ENCODE measurements at places on chromosomes 1 and 21.

- DNase-seq: no peak
These were observed 21.3 kb downstream of the SLC45A1 start for GRCh38 chr1:8339203-8339600.

DNA sequence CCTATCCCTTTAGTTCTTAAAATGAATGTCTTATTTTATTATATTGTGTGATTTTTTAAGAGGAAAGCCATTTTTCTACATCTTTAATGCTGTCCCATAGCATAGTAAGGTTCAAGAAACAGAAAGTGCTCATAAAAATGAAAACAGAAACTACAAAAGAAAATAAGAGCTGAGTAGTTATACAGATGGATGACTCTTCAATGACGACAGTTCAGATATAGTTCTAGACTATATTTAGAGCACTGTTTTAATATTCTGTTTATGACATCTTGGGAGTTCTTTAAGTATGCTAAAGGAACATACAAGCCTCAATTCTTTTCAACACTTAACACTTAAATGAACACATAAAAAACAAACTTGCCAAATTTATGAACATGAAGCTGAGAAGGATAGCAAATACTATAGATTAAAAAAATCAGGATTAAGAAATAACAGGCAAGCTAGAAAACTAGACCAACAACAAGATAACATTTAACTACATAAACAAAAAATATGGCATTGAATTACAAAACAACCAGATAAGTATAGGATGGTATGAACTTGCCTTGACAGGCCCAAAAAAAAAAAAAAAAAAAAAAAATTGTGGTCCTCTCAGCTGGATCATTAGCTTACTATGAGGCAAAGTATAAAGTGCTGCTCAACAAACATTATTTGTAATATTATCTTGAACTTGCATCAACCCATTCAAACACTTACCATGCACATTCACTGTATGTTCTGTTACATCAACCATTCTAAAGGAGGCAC lies 87.9 kb downstream of the ZZZ3 start:
- DNase-seq: no peak

DNA sequence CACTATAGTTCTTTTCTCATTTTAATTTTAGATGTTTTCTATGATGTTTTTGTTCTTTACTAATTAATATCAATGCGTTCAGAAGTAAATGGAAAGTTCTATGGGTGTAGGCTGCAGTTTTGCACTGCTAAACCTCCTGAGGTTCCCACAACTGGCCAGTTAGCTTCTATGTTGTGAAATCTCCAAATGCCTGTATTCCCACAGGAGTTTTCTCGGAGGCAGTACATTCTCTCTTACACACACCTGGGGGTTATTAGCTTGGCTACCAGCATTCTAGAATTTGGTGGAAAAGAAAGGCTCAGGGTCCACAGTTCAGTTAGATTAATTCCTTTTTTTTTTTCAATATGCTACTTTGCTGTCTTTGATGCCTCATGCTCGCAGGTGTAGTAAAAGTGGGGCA lies 216.9 kb upstream of the NRIP1 start:
- peak; percentile 72 for DNase-seq

GRCh38 chr1:206887701-206888100 lies 9.5 kb upstream of the IL24 start:
- no peak for DNase-seq

DNA sequence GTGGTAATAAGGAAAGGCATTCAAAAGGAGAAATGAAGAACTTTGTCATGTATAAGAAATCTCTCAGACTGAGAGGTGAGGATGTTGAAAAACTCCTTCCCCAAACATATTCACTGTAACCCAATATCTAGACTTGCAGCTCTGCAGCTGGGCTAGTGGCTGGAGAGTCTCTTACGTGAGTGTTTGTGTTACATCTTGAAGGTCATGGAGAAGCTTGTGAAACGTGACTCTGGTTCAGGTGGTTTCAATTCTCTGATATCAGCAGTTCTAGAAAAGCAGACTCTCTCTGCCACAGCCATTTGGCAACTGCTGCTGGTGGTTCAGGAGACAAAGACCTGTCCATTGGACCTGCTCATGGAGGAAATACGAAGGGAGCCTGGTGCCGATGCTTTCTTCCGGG lies 55.0 kb upstream of the EPHA8 start:
- DNase-seq: no peak

DNA sequence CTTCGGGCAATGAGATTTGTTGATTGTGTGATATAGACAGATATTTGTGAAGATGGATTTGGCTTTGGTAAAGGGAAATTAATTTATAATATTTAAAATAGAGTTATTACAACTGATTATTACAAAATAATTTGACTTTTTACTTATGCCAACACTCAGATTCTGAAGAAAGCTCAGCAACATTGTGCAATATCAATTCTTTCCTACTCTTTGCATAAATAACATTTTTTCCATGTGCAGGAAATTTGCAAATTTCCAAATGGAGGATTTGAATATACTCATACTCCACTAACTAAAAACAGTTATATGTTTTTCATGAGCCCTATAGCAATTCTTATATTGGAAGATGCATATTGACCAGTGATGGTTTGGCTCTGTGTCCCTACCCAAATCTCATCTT lies 676.4 kb upstream of the ADAMTS5 start:
- no peak for DNase-seq

DNA sequence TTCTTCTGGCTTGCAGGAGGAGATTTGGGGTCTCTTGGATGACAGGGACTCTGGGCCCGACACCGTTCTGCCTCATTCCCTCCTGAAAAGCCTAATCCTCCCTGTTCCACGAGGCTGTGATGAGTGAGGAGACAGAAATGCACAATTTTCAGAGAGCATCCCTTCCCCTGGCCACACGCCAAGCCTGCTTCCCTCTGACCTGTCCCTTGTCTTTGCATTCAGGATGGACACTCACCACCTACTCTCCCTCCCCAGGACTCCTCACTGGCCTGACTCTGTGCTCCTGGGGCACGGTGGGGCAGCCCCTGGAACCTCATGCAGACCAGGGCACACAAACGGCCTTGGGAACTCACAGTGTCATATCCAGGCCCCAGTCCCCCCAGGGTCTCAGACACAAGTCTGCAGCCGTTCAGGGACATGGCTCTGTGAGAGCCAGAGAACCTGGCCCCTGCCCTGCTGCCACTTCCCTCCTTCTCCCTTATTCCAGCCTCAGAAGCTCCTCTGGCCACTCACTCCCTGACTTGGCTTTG lies 3.5 kb upstream of the PRAMEF12 start:
- DNase-seq: no peak

GRCh38 chr1:23704834-23705495 lies 13.4 kb downstream of the RPL11 start:
- no peak for DNase-seq

GRCh38 chr1:159121526-159121925 lies 45.0 kb upstream of the AIM2 start:
- no peak for DNase-seq

- no peak for DNase-seq
These were observed 876 bp downstream of the MOB3C start for GRCh38 chr1:46615735-46616134.

DNA sequence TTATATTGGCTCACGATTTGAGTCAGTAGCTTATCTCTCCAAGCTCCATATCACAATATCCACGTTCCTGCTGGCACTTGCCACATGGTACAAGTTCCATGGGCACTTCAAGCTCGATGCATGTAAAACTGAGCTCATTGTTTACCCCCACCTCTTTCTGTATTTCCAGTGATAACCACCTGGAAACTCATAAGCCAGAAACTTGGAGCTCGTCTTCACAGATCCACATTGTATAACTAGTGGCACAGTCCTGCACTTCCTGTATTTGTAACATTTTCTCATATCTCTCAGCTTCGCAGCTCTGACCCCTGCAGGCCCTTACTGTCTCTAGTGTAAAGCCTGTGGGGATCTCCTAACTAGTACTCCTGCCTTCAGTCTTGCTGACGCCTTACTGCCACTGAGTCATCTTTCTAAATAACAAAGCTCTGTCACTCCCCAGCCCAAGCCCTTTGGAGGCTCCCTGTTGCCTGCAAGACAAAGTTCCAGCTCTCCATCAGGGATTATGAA lies 6.5 kb upstream of the C2CD4D start:
- DNase-seq: no peak

DNA sequence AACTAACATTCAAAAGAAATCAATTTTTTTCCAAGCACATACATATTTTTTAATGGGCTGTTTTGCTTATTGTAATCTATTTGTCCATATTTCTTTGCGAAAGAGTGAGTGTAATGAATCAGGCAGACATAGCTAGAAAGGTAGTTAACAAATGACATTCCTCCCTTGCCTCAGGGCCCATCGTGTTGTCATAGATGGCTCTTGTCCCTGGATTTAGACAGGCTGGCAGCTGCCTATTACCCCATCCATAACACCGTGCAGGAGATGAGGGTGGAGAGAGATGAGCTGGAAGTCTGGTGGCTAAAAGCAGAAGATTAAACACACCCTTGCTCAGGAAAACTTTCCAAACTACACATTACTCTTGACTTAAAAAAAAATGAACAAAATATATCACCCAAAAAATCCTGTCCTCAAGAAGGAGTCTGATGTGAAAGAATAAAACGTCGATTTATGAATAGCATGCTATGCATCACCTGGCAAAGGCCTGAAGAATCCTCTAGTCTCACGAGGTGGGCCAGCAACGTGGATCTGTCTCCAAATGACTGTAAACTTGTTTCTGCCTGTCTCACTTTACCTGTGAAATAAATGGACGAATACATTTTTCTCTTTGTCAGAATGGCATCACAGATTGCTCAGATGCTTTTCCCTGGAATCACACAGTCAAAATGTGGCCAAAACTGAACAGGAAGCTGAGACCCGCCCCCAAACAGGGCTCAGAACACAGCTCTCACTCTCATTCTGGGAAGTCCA lies 55.7 kb downstream of the C21orf91 start:
- peak; percentile 96 for DNase-seq

- DNase-seq: no peak
These were observed 21.5 kb downstream of the SPATA6 start for GRCh38 chr1:48450505-48450904.

DNA sequence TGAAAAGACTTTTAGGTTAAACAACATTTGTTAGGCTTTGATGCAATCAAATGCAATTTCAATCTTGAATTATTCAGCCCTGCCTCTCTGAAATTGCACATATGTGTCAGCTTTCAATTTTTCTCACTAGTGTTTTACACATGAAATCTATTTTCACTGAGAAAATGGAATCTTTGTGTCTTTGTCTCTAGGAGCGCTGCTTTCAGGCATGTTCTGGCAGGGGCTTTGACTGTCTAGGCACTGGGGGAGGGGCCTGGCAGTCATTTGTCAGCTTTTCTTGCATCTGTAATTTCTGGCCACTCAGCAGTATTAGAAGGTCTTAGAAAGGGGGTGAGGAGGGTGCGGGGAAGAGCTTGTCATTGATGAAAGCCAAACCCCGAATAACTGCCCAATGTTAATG lies 264.4 kb downstream of the PTPRC start:
- no peak for DNase-seq

GRCh38 chr1:43034778-43035177 lies 76.1 kb upstream of the SLC2A1 start:
- no peak for DNase-seq

DNA sequence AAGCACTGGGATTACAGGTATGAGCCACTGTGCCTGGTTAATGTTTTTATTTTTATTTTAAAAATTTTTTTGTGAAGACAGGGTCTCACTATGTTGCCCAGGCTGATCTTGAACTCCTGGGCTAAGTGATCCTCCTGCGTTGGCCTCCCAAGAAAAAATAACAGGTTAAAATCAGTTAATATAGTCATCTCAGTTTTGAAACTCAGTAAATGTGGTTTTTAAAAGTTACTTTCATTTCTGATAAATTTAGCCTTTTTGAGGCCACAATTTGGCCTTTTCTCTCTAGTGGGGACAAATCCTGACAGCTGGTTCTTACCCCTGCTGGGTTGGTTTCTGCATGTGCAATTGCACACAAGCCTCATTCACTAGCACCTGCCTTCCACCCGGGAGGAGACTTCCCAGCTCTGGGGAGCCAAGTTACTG lies 13.3 kb downstream of the PMF1 start:
- no peak for DNase-seq

DNA sequence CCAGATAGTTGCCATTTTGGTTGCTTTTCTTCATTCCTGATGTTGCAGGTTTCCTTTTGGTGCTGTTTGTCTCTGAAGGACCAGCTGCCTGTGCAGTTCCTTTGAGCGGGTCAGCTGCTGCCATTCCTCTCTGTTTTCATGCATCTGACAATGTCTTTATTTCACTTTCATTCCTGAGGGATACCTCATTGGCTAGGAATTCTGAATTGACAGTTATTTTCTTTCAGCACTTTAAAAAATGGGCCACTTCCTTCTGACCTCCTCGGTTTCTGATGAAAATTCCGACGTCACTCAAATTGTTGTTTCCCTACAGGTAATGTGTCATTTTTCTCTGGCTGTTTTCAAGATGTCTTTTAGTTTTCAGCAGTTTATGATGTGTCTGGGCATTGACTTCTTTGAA lies 24.8 kb downstream of the CCSAP start:
- DNase-seq: peak; percentile 32

- DNase-seq: no peak
These were observed 40.9 kb downstream of the RPL5 start for GRCh38 chr1:92872719-92873118.

DNA sequence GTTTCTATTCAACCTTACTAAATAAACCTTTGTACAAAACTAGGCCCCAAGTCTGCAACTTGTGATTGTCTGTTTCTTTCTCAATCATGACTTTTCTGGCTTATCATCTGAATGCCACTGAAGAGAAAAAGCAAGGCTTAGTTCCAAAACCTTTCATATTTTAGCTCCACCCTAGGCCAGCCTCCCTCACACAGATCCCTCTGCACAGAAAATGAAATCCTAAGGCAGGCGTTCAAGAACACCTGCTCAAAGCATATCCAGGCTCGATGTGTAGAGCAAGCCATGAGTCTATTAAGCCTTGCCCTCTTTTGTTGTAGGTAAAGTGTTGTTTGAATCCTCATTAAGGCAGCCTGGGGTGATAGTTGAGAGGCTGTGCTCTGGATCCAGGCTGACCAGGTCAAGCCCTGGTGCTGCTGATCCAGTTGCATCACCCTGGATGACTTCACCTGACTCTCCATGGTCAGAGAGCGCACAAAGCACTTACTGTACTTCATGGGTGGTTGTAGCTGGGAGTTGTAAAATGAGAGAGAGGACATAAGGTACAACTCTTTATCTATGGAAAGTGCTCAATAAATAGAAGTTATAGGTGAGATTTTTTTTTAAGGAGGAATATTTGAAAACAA lies 39.0 kb downstream of the FYB2 start:
- no peak for DNase-seq

GRCh38 chr1:35220976-35221375 lies 28.0 kb upstream of the SFPQ start:
- peak; percentile 1 for DNase-seq

- peak; percentile 56 for DNase-seq
These were observed 408.3 kb upstream of the PLXNA2 start for GRCh38 chr1:208652296-208653160.

All from trophoblast cell (in vitro differentiated cells and primary cell).